ENCODE measurements at places on chromosomes 6 and 20. TPM values are rescaled to one million over a fixed set of nuclear protein-coding genes. Genes with fewer than 3 reads are reported as not detected.

MAP1LC3A gene
- 85.2 TPM for total RNA-seq

DNA sequence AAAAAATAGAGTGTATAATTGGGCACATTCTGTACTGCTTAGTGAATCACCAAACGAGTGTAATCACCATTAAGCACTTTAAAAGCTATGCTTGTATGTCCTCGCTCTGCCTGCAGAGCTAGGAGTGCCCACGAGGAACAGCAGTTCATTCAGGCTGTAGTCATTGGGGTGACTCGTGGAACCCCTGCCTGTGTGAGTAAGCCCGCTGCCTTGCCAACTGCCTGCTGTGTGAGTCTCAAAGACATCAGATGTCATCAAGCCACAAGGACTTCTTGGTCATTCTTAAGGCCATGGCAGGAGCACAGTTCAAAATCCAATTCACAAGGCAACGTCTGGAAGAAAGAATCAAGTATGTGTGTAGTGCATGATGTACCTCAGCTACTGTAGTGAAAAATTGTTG, 60.4 kb downstream of the FOXO3 start:
- no peaks in the 10 kb centered on the region for H3K27me3 ChIP-seq
- peaks cover 46% of the 10 kb centered on the region for H3K4me1 ChIP-seq
- peaks cover 11% of the 10 kb centered on the region for H3K36me3 ChIP-seq
- DNase-seq: no peak
- H3K27ac ChIP-seq: peak overlapping the region; percentile 10

CST4 gene
- 56.8 TPM for total RNA-seq

HEY2 gene
- 11.3 TPM for total RNA-seq

DNA sequence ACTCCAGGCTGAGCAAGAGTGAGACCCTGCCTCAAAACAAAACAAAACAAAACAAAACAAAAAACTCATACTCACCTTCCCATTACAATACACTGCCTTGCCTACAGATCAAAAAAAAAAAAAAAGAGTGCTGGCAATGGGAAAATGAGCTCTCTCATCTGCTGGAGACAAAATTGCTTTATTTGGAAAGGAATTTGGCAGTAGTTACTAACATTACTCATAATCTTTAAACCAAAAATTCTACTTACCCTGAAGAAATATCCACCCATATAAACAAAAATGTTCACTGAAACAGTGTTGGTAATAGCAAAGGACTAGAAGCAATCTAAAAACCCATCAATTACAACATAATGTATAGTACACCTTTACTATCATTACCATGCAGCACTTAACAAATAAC, 120.4 kb downstream of the RNGTT start:
- no peaks in the 10 kb centered on the region for H3K27me3 ChIP-seq
- no peak for DNase-seq
- H3K4me3 ChIP-seq: no peak overlapping the region

- peaks cover 58% of the 10 kb centered on the region for H3K4me1 ChIP-seq
- no peaks in the 10 kb centered on the region for H3K27me3 ChIP-seq
- H3K27ac ChIP-seq: peak overlapping the region; percentile 47
- no peaks in the 10 kb centered on the region for H3K36me3 ChIP-seq
These were observed 72.9 kb upstream of the DTNBP1 start for GRCh38 chr6:15735567-15736265.

UNC93A gene
- 11.2 TPM for total RNA-seq

ZSCAN16 gene
- 12.1 TPM for total RNA-seq

DNA sequence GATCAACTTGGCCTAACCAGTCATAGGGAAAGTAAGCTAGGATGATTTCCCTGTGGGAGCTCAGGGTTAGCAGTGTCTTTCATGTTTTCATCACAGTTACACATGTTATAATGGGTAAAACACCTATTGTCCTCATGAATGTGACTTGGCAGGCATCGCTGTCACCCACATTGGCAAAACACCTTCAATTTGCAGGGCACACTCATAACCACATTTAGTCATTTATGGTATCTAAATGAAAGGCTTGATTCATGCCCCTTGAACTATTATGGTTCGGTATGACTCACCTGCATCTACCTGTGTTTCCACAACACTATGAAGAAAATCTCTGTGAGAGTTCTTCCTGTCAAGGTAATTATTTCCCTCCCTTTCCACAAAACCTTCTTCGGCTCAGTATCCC, 49.2 kb downstream of the FRK start:
- H3K36me3 ChIP-seq: peaks cover 7% of the 10 kb centered on the region
- DNase-seq: no peak
- no peaks in the 10 kb centered on the region for H3K27me3 ChIP-seq
- no peak overlapping the region for H3K4me3 ChIP-seq

SASH1 gene
- total RNA-seq: 99.9 TPM

DNA sequence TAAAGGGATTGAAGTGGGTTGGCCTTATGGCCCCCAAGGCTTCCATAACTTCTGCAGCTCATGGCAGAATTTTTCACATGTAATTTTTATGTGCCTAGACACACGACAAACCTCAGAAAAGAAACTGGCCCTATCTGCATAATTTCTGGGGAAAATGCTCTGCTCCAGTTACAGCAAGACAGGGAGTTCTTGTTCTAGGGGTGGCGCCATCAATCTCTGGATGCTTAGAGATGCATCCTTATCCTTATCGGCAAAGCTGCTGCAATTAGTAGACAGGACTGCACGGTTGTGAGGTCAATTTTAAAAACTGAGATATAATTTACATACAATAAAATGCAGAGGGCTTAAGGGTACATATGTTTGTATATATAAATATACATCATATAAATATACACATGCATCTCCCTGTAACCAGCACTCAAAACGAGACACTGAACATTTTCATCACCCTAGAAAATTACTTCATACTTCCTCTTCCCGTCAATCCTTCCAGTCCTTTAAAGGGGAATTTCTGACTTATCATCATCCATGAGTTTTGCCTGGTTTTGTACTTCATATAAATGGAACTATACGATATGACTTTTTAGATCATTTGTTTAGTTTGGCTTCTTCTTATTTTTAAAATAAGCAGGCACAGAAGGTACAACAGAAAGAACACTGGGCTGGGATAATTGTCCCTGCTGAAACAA, 10.2 kb downstream of the ELMO2 start:
- DNase-seq: no peak
- H3K27ac ChIP-seq: no peak overlapping the region
- no peak overlapping the region for H3K4me3 ChIP-seq
- H3K36me3 ChIP-seq: peaks cover 18% of the 10 kb centered on the region
- H3K4me1 ChIP-seq: peaks cover 36% of the 10 kb centered on the region

CAPN11 gene
- total RNA-seq: not detected

DNA sequence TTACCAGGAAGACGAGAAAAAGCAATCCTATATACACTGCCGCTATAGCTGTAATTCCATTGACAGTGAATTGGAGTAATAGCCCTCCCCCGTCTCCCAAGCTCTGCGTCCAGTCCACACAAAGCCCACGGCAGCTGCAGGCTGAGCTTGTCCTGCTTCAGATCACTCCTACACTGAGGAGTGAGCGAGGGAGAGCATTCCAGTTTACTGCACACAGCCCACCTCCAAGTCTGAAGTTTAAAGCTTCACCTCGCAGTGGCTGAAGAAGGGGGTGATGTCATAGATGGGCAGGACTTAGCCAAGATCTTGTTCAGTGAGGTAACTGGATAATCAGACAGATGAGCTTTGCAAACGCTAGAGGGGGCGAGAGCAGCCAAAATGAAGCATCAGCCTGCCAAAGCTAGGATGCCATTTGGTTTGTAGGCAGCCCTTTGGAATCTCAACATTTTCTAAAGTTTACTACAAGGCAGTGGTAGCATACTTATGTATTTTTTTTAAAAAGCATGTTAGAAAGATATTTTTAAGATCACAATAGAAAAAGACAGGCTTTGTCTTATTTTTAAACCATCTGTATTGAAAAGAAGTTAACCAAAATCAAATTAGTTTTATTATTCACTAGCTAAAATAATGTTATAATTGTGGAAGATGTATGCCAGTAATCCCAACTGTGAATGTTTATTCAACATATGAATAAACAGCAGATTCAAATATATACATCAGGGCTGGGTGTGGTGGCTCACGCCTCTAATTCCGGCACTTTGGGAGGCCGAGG, at the start of gene FLRT3:
FLRT3 (minus strand) TSS at position 213 of the 772 bp plus-strand sequence. CDS start 10,106 bp downstream, outside the sequence.
- H3K27ac ChIP-seq: peak within 1 kb of the TSS; percentile 94
- H3K4me1 ChIP-seq: peaks cover 11% of the 10 kb centered on the region
- no peaks in the 10 kb centered on the region for H3K36me3 ChIP-seq
- no peaks in the 10 kb centered on the region for H3K27me3 ChIP-seq
- peak; percentile 83 for DNase-seq

DNA sequence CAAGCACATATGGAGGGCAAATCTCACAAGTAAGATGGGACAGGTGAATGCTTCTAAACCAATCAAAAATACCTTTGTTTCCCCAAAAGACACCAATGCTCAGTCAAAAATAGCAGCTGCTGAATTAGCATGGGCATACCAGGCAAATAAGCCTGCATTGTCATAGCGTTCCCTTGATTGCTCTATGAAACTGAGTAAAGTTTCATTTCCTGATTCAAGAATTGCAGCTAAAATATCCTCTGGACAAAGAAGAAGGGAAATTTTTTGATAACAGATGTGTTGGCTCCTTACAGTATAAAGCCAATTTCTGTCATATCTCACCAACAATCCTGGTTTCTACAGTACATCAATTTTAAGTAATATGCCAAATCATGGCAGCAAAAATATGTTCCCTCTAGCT, 3.3 kb upstream of the TMEM14A start:
- no peaks in the 10 kb centered on the region for H3K27me3 ChIP-seq
- no peak for DNase-seq
- no peak overlapping the region for H3K27ac ChIP-seq
- H3K4me3 ChIP-seq: peak overlapping the region; percentile 57
- peaks cover 12% of the 10 kb centered on the region for H3K36me3 ChIP-seq

GRCh38 chr6:145547594-145548335, 187.6 kb downstream of the EPM2A start:
- H3K27ac ChIP-seq: no peak overlapping the region
- H3K27me3 ChIP-seq: no peaks in the 10 kb centered on the region
- H3K4me1 ChIP-seq: peaks cover 4% of the 10 kb centered on the region
- no peaks in the 10 kb centered on the region for H3K36me3 ChIP-seq
- H3K4me3 ChIP-seq: no peak overlapping the region

DNA sequence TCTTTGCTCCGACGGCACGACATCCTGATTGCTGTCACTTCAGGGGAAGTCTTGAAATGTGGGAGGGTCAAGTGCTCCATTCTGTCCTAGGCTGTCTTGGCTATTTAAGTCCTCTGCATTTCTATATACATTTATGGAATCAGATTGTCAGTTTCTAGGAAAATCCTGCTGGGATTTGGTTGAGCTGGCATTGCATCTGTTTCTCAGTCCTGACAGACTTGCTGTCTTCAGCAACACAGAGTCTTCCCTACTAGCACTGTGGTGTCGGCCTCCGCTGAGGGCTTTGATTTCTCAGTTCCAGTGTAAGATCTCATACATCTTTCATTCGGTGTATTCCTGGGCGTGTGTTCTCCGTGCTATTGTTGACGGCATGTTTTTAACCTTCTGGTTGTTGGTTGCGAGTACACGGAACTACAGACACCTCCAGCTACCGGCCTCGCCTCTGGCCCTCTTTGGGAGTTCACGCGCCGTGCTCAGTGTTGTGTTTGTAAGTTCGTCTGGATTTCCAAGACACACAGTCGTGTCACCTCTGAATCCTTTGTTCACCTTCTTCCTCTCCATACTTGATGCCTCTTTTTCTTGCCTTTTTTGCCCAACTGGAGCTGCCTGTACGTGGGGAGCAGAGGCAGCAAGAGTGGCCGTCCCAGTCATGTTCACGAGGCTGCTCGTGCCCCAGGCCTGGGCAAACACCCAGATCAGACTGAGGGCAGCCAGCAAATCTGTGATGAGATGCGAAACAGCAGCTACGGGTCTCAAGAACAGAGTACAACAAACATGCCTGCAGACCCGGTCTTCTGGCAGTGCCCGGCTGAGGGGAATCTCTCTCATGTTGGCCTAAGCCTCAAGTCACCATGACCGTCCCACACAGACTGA, 92.8 kb downstream of the TAF4 start:
- no peak overlapping the region for H3K4me3 ChIP-seq
- no peak for DNase-seq
- H3K4me1 ChIP-seq: no peaks in the 10 kb centered on the region
- H3K36me3 ChIP-seq: peaks cover 19% of the 10 kb centered on the region
- no peaks in the 10 kb centered on the region for H3K27me3 ChIP-seq
- H3K27ac ChIP-seq: no peak overlapping the region

GRCh38 chr20:51985013-51985415, 182.7 kb upstream of the SALL4 start:
- no peak for DNase-seq
- H3K27ac ChIP-seq: peak overlapping the region; percentile 24
- peaks cover 10% of the 10 kb centered on the region for H3K4me1 ChIP-seq
- H3K4me3 ChIP-seq: no peak overlapping the region
- no peaks in the 10 kb centered on the region for H3K36me3 ChIP-seq

PREP gene
- 41.9 TPM for total RNA-seq

DNA sequence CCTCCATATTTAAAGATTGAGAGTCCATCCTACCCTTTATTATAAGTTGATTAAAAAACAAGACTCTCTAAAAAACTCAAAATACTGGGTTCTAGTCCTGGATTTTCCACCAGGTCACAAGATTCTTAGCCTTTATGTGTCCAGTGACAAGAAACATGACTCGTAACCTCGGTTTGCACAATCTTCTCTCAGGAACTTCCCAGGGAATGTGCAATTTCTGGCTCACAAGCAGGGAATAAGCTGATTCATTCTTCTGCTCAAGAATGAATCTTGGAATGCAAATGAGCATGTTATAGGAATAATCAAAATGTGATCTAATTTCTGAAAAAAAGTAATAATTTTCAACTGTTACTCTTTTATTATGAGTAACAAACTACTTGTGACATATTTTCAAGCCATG, 45.1 kb downstream of the OGFRL1 start:
- no peak overlapping the region for H3K27ac ChIP-seq
- DNase-seq: no peak
- peaks cover 31% of the 10 kb centered on the region for H3K27me3 ChIP-seq

- no peak overlapping the region for H3K4me3 ChIP-seq
- H3K4me1 ChIP-seq: peaks cover 32% of the 10 kb centered on the region
These were observed 30.7 kb downstream of the HDGFL1 start for GRCh38 chr6:22600059-22600458.

DNA sequence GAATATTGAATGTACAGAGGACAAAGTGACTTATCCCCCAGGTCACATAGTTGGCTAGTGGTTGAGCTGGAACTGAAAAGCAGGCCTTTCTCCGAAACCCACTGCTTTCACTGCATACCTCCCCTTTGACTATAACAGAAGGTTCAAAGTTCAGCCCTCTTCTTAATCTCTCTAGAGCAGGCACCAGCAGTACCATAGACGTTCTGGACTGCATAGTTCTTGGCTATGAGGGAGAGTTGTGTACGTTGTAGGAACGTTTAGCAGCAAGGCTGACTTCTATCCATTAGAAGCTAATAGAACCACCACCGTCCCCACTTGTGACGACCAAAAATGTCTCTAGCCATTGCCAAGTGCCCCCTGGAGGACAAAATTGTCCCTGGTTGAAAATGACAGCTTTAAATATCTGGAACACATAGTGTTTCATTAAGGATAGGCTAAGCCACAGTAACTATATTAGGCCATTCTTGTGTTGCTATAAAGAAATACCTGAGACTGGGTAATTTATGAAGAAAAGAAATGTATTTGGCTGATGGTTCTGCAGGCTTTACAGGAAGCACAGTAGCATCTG, 123.8 kb upstream of the MTHFD1L start:
- peak overlapping the region; percentile 21 for H3K27ac ChIP-seq
- H3K36me3 ChIP-seq: peaks cover 8% of the 10 kb centered on the region
- H3K4me1 ChIP-seq: peaks cover 47% of the 10 kb centered on the region
- no peak overlapping the region for H3K4me3 ChIP-seq

CBFA2T2 gene
- 39.8 TPM for total RNA-seq

All from type B pancreatic cell (in vitro differentiated cells).